ENCODE measurements at places on chromosomes 3 and 15. TPM values are rescaled to one million over a fixed set of nuclear protein-coding genes. Genes with fewer than 3 reads are reported as not detected.

GRCh38 chr15:88834211-88834812 is 31.1 kb downstream of the ACAN start:
- no peaks in the 10 kb centered on the region for H3K36me3 ChIP-seq
- no peak overlapping the region for H3K27ac ChIP-seq
- peak; percentile 71 for DNase-seq

Gene GAP43
- 0.47 TPM for total RNA-seq

Gene DUOXA2
- total RNA-seq: not detected

- no peak overlapping the region for H3K4me3 ChIP-seq
- no peak overlapping the region for H3K27ac ChIP-seq
- no peaks in the 10 kb centered on the region for H3K36me3 ChIP-seq
- DNase-seq: no peak
These were observed 190.3 kb downstream of the MCTP2 start for GRCh38 chr15:94421706-94422105.

Gene PLXNB1
- total RNA-seq: 69.4 TPM

Gene HDDC3
- 17.9 TPM for total RNA-seq

Gene FGF7
- 28.5 TPM for total RNA-seq

Gene MYO5A
- total RNA-seq: 21.5 TPM

DNA sequence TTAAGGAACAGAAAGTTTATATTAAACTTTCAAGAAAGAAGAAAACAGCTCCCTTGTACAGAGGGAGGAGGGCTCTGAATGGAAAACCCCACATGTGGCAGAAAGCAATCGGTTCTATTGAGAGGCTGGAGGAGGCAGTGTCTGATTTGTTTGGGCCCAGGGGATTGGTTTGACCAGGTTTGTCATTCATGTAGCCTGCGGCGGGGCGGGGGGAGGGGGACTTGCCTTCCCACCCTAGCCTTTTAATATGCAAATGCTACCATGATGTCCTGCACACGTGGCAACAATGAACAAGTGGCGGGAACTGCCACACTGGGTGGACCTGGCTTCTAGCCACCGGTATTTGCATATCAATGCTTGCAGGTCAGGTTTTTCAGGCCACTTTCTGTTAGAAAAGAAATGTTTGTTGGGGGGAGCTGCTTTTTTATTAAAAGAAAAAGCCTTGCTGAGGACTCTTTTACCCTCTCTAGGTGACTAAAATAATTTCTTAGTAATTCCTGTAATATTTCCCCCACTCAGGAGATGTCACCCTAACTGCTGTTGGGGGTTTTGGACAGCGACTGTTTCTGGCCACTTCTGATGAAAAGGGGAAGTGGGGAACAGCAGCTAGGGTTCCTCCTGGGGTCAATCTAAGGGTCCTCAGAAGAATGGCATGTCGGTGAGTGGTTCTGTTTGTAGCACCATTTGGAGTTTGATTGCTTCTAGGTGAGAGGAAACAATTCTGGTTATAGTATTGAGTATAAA is 691.2 kb downstream of the TBL1XR1 start:
- no peak overlapping the region for H3K27ac ChIP-seq
- DNase-seq: no peak
- H3K4me3 ChIP-seq: no peak overlapping the region
- no peaks in the 10 kb centered on the region for H3K36me3 ChIP-seq
- no peaks in the 10 kb centered on the region for H3K27me3 ChIP-seq

Data from right atrium auricular region (tissue), 2 donors.